Hepatic stellate cell (primary cell): ENCODE measurements at places on chromosomes 12 and 14.

DNA sequence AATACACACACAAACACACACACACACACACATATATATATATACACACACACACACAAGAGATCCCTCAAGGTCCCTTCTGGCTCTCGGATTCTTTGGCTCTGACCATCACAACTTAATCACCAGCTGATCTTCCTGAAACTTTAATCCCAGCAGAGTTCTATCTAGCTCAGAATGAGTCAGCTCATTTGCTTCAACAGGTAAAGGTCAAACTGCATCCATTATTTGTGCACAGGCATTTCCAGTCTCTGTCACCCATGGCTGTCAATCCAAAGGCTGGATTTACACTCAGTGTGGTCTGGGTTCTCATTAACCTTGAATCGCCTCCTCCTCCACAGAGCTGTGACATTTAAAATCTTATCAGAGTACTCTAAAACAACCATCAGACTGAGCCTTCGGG lies 113.3 kb upstream of the TMPO start:
- DNase-seq = no peak

- DNase-seq = no peak
Measured at GRCh38 chr12:51954561-51955361, 3.3 kb downstream of the ACVR1B start.

- peak; percentile 29 for DNase-seq
Measured at GRCh38 chr12:117188961-117189724, 1.1 kb downstream of the FBXO21 start.

DNA sequence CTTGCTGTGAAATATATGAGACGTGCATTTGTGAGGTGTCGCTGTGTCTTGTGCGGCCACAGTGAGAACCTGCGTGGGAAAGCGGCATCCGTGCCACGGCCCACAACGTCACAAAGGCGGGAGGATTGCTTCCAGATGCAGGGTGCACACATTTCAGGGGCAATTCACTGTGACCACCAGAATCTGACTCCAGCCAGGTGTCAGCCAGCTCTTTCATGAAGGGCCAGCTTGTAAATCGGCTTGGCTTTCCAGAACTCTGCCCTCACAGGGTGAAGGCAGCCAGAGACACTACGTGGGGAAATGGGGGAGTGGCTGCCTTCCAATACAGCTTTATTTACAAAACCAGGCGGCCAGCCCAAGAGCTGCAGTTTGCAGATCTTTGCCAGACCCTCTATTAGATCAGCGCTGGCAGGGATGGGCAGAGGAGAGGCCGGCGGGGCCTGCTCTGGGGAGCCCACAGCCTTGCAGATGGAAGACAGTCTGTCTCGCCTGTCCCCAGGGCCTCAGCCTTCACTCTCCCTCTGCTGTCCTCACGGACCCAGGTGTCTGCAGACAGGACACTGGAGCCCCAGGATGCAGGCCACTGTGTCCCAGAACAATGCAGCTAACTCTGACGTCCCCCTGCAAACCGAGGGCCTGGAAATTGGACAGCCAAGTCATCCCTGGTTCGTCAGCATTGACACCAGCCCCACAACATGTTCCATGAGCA lies 53.5 kb downstream of the ADGRD1 start:
- DNase-seq = no peak

DNA sequence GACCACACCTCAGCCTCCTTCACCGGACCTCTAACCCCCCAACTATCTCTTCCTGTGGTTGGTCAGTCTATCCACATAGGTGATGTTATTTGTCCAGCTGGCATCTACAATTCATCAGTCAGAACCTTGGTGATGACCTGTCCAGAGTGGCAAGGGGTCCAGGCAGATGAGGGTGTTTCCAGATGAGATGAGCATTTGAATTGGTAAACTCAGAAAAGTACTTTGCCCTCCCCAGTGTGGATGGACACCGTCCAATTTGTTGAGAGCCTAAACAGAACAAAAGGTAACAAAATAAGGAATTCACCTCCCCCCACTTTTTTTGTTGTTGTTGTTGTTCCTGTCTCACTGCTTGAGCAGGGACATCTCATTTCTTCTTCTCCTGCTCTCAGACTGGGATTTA lies 34.3 kb upstream of the LRP6 start:
- no peak for DNase-seq

- DNase-seq = no peak
Measured at GRCh38 chr12:31834150-31834549, 105.3 kb upstream of the AMN1 start.

- DNase-seq = no peak
Measured at GRCh38 chr12:130526813-130527212, 189.1 kb downstream of the PIWIL1 start.

DNA sequence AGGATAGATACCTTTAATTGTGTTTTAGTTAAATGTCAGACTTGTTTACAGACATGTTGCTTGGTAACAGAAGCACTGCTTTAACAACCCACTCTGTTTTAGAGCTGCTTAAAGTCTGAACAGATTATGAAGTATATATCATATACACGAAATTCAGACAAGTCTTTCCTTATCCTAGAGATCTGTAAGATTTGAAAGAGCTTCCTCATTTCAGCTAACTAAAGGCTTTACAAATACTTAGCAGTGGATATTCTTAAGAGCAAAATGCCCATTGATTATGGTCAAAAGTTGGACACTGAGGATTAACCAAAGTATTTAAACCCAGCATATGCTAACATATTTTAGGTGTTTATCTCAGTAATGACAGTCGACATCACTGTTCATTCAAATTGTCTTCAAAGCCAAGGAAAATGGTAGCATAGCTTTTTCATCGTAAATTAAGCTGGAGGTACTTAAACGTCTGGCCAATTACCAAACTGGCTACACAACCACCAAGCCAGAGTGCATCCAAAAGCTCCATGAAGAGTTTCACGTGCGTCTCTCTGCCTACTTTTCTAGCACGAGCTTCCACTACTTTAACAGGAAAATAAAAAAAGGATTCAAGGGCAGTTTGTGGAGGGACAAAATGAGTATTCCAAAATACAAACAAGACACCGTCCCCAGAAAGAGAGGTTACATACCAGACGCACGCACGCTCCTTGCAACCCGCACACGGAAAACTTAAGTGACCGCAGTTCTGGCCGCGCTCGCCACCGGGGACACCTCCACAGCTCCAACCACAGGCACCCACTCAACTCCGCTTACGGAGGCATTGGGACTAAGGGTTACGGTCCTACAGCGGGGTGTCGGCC lies 565 bp downstream of the CEP83 start:
- DNase-seq = peak; percentile 4

GRCh38 chr12:122097927-122098756 lies 19.6 kb downstream of the MLXIP start:
- peak; percentile 87 for DNase-seq

GRCh38 chr14:85154714-85155113 lies 375.2 kb upstream of the FLRT2 start:
- no peak for DNase-seq

DNA sequence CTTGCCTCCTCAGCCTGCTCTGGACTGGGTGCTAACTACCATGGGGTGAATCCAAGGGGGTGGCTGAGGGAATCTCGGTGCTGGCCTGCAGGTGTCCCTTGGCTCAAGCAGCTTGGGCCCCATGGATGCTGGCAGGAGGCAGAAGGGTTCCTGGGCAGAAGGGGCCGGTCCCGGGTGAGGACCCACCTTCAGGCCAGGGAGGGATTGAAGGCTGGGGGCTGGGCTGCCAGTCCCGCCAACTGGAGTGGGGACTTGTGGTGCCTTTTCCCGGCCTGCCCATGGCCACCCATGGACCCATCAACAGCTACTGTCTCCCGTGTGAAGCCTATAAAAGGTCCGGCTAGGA lies 550.1 kb downstream of the SLC6A15 start:
- DNase-seq = no peak

DNA sequence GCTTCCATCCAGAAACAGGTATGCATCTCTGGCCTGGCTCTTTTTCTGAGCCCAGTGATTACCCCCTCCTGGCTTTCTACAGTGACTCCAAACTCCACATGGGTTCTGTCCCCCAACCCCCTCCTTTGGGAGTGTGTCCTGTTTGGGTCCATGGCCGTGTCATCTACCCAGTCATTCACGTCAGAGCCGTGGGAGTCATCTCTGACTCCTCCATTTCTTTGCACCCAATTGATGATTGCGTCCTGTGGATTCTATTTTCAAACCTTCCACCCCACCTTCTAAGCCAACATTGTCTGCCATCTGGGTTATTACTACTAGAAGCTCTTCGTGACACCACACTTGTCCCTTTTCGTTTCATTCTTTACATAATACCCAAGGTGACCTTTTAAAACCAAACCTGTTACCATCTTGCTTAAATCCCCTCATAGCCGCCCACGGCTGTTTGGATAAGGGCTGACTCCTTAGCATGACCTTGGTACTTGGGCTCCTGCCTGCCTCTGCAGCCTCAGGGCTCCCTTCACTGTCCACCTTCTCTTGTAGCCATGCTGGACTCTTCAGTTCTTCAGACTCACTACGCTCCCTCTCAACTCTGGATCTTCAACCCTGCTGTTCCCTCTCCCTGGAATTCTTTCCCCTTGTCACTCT lies 38.1 kb upstream of the NT5DC3 start:
- no peak for DNase-seq
